ENCODE measurements at places on chromosomes 5 and 9.

- DNase-seq, result no peak
Observed at GRCh38 chr5:154901276-154901675, 36.7 kb downstream of the GEMIN5 start.

- DNase-seq, result no peak
Observed at GRCh38 chr5:162230348-162230747, 162.8 kb downstream of the GABRG2 start.

GRCh38 chr5:10913841-10914240, 152.8 kb upstream of the DAP start:
- peak; percentile 95 for DNase-seq

DNA sequence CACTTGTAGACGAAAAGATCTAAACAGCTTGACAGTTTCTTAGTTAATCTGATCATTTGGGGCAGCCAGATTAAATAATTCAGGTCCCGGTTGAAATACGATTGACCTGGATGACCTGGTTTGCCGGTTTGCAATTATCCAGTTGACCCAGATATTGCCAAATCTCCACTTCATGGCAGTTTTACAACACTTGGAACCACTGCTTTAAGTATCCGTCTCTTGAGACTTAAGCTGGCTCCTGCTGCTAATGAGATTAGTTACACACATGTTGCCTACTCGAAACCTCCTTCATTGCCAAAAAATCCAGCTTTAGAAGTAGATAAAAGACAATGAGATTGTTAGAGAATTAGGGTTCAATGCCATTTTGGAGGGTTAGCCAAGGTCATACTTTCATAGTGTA, 136.2 kb upstream of the HAPLN1 start:
- no peak for DNase-seq

- no peak for DNase-seq
Observed at GRCh38 chr5:171226864-171227263, 82.2 kb upstream of the TLX3 start.

- no peak for DNase-seq
Observed at GRCh38 chr9:71937070-71937625, 25.7 kb downstream of the C9orf85 start.

DNA sequence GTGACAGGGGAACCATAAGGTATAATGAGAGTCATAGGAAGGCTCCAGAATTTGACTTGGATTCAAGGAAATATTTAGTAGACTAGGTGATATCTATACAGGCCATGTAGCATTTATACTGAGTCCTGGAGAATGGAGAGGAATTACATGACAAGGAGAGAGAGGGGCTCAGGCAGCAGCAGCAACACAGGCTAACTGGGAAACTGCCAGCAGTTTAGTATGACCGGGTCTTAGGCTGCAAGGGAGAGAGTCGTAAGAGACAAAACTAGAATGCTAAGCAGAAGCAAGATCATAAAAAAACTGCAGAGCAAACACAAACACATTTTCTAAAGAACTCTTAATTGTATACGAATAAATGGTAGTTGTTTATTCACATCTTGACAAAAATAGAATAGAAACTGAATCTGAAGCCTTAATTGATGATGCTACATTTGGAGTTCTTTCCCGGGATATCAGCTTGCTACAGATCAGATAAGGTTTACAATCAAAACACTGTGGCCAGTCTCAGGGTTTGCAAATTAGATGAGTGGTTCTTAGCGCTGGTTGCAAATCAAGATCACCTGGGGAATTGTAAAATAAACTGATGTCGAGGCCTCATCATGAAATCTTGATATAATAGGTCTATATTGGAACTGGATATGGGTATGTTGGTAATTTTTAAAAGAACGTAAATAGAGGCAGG, 480.0 kb upstream of the C9orf72 start:
- DNase-seq, result no peak

- peak; percentile 82 for DNase-seq
Observed at GRCh38 chr5:58188262-58188651, 271.6 kb downstream of the PLK2 start.

DNA sequence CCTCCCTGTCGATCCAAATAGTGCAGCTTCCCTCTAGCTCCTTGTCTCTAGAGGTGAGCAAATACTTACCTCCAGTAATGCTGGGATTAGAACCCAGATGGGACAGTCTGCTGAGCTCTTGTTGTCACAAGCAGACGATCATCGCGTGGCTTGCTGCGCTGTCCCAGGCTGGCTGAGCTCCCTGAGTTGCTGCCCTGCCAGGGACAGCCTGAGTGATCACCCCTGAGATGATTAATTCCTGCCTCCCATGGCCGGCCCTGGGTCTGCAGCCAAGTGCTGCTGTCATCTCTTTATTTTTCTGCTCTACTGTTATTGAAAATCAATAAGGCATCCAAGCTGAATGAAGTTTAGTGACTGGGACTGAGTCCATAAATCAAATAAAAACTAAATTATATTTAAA, 94.0 kb upstream of the ALDH1B1 start:
- no peak for DNase-seq

- no peak for DNase-seq
Observed at GRCh38 chr9:69325409-69326212, 596 bp downstream of the ENTREP1 start.

- no peak for DNase-seq
Observed at GRCh38 chr5:78495800-78496199, 135.4 kb downstream of the SCAMP1 start.

DNA sequence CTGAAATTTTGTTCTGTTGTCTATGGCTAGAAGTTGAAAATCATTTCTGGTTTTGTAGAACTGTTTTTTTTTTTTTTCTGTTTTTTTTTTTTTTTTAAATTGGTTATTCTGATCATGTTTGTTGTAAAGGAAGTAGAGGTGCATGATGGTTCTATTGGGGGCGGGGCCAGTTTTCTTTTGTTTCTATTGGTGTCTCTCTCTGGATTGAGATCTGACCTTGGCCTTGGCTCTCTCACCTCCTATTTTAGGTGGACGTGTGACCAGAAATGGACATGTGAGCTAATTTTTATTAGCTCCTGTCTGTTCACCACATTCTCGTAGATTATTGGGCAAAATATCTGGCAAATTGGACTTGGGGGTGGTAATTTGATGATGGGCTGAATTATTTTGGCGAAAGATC, 3.2 kb downstream of the ZNF618 start:
- DNase-seq, result no peak

DNA sequence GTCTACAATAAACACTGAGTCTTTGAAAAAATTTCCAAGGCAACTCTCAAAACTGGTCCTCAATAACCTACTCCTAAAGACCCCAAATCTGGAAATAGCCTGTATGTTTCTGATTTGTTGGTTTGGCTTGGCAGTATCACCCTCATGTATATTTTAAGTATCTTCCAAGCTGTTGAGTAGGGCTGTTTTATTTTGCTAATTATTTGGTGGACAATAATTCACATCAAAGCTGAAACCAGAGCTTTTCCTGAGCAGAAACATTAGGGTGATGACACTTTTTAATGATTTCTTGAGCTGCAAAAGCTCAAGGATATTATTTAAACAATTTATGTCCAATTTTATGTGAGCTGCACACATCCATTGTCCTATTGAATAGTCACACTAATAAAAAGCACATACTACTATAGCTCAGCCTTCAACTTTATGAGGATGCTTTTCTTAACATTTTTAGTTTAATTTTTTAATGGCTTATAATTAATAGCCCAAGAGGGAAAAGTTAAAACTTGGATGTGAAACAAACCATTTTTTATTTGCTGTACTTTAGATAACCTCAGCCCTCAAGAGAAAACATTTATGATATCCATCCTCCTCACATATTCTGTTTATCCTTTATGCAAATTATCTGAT, 393.1 kb downstream of the TAF11L14 start:
- DNase-seq, result no peak

DNA sequence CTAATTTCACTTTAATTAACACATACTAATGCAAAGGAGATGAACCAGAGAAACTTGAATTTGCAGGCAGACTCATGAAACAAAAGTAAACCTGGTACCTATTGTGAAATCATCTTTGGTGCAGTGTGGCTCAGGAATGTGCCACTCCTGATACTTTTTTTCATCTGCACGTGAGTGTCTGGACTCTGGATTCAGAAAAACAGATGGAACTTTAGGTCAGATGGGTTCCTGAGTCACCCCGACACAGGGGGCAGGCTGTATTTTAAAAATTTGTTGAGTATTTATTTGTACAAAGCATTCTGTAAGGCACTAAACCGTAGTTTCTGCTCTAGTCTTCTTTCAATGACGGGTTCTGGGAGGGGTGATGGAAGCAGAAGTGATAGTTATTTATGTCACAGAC, 52.2 kb upstream of the TUT7 start:
- peak; percentile 70 for DNase-seq

GRCh38 chr9:38157711-38158110, 88.7 kb upstream of the SHB start:
- no peak for DNase-seq

- DNase-seq, result no peak
Observed at GRCh38 chr9:134887686-134888602, 7.3 kb downstream of the FCN2 start.

- DNase-seq, result no peak
Observed at GRCh38 chr5:180648658-180649296, 623 bp downstream of the FLT4 start.

Measured in HFFc6 (cell line).